PC-9 (cell line): ENCODE measurements at places on chromosomes 12 and 14.

DNA sequence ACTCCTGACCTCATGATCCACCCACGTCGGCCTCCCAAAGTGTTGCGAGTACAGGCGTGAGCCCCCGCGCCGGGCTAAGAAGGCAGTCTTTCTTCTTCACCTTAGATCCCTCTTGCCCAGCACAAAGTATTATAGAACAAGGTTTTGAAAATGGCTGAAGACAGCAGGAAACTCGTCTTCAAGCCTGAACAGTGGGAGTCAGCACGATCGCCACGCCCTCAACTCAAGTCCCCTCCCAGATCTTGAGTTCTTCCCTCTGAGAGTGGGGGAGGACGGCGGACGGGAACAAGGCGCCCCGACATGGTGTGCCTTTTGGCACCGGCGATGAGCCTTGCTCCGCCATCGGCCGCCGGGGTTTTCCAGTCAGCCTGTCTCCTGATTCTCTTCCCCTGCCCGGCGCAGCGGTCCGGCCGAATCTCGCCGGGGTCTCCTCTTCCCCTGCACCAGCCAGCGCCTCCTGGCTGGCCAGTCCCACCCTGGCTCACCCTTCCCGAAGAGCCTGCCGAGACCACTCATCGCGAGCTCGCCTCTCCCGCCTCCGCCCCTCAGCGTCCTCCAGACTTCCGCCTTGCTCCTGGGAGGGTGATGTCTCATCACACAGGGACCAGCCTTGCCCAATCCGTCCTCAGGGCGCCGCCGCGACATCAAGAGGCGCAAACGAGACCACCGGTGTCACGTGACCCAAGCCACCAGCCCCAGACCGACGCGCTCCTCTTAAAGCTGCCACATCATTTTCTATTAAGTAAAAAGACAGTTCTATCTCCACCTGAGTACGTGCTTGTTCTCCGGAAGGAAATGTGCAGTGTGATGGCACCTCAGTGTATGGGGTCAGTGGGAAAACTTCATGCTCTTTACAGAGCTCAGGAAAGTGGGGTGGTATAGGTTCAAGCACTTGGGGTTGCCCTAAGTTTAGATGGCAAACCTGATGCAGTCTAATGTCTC is at the start of gene CHMP4A:
CHMP4A (minus strand) TSS at position 565 of the 942 bp plus-strand sequence; CDS start at position 516, 49 bp downstream.
- peak within 1 kb of the TSS; percentile 75 for H3K4me3 ChIP-seq
- H3K36me3 ChIP-seq = no peaks in the 10 kb centered on the region
- H3K27ac ChIP-seq = peak within 1 kb of the TSS; percentile 88
- peak; percentile 91 for DNase-seq

GRCh38 chr12:52833922-52834726 is at the start of gene KRT79:
TSS of gene KRT79 (minus strand) at chr12:52834311. CDS start at chr12:52834260, 51 bp downstream.
- no peaks in the 10 kb centered on the region for H3K27me3 ChIP-seq
- H3K27ac ChIP-seq = no peak within 1 kb of the TSS
- no peak for DNase-seq
- no peaks in the 10 kb centered on the region for H3K36me3 ChIP-seq

- H3K27ac ChIP-seq = no peak overlapping the region
- H3K27me3 ChIP-seq = no peaks in the 10 kb centered on the region
- no peak overlapping the region for H3K4me3 ChIP-seq
- H3K36me3 ChIP-seq = no peaks in the 10 kb centered on the region
- no peaks in the 10 kb centered on the region for H3K4me1 ChIP-seq
These were observed 164.7 kb downstream of the VRK1 start for GRCh38 chr14:96961895-96962294.

DNA sequence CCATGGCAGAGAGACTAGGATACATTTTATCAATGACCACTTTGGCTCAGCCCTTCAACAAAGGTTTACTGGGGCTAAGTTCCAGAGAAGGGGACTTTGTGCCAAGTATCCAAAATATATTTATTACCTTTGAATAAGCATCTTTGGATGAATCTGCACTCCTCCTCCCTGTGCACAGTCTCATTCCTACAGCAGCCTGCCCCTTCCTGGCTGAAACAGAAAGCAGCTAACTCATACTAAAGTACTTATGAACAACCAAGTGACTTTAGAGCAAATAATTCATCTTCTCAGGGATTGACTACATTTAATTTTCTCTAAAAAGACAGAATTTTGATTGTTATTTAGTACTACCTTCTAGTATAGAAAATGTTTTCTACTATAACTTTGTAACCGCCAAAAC is 47.8 kb upstream of the ETV6 start:
- H3K36me3 ChIP-seq = no peaks in the 10 kb centered on the region
- no peak overlapping the region for H3K4me3 ChIP-seq
- DNase-seq = no peak
- no peaks in the 10 kb centered on the region for H3K27me3 ChIP-seq
- H3K4me1 ChIP-seq = no peaks in the 10 kb centered on the region

DNA sequence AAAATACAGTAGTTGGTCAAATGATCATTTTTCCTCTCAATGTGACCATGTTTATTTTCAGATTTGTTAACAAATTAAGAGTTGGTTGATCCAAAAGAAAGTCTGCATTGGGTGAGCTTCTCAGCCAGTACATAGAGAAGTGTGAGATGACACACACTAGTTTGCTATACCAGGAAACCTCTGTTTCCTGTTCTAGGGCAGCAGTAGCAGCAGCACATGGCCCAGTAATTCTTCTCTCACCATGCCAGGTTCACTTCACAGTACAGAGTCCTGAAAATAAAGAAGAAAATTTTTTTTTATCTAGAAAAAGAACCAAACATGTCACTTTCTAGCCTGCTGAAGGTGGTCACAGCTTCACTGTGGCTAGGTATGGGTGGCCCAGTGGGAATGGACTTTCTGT is 250.2 kb upstream of the OR4E1 start:
- peaks cover 7% of the 10 kb centered on the region; the same call in 1 of the 2 replicates for H3K4me1 ChIP-seq
- no peak overlapping the region for H3K27ac ChIP-seq
- no peak for DNase-seq
- H3K4me3 ChIP-seq = no peak overlapping the region
- H3K27me3 ChIP-seq = no peaks in the 10 kb centered on the region

GRCh38 chr14:70303545-70304293 is 55.8 kb downstream of the COX16 start:
- no peak for DNase-seq
- H3K27me3 ChIP-seq = peaks cover 63% of the 10 kb centered on the region
- H3K36me3 ChIP-seq = no peaks in the 10 kb centered on the region
- no peaks in the 10 kb centered on the region for H3K4me1 ChIP-seq
- no peak overlapping the region for H3K27ac ChIP-seq

DNA sequence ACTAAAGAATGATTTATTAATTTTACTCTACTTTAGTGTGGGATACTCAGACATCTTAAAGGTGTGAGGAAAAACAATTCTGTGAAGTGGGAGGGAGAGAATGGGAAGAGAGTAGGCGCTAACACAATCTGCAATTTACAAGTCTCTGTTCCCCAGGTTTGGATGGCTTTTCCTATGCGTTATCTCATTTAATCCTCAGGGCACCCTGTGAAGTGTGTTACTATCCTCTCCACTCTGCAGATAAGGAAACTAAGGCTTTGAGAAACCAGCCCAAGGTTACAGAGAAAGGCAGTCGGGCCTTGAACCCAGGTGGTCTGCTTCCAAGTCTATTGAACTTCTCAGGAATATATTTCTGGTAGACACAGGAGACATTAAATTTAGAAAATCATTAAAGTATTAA is 36.2 kb upstream of the TUBA1C start:
- H3K4me1 ChIP-seq = no peaks in the 10 kb centered on the region
- no peaks in the 10 kb centered on the region for H3K36me3 ChIP-seq
- DNase-seq = no peak
- H3K27ac ChIP-seq = no peak overlapping the region
- H3K4me3 ChIP-seq = no peak overlapping the region

DNA sequence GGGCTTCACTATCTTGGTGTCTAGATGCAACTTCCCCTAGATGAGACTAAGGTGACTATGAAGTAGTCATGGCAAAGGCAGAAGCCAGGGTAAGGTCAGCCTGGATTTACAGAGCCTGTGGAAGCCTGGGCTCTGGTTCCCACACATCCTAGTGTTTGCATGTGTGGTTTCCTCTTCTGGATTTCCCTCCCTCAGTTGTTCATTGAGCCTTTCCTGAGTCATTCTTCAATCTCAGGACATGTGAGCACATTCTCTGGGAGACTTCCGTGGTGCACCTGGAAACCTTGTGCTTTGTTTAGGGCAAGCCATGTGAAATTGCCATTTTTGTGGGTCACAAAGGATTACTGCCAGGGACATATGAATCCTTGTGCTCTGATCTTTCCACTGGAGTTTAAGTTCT is 236.6 kb downstream of the C12orf75 start:
- H3K36me3 ChIP-seq = no peaks in the 10 kb centered on the region
- no peaks in the 10 kb centered on the region for H3K27me3 ChIP-seq
- no peak overlapping the region for H3K27ac ChIP-seq

DNA sequence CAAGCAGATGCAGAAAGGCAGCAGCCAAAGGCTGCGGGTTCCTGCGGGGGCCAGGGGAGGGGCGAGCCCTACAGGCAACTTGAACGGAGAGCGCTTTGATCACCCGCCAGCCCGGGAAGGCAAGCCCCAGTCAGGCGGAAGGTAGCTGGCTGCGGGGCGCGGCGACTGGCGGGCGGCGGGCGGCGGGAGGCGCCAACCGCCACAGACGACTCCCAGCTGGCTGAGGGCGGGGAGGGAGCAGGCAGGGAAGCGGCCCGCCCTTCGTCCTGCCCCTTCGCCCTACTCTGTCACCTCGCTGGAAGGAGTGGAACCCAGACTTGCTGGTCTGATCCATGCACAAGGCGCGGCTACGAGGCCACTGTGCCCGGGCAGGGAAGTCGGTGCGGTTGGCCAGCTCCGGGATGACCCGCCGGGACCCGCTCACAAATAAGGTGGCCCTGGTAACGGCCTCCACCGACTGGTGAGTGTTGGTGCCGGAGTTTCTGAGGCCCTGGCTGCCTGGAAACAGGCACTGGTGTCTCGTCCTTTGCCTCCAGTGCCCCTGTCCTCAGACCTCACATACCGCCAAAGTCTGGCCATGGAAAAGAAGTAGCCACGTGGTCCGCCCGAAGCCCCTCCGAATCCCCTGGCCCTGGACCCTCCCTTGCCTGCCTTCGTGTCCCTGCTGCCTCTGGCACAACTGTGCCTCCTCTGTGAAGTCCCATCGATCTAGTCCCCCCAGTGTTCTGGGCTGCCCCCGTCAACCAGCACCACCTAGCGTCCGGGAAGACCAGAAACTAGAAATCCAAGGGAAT is 15.4 kb upstream of the CARMIL3 start:
- peak overlapping the region; percentile 62 for H3K4me3 ChIP-seq
- H3K27ac ChIP-seq = no peak overlapping the region
- no peaks in the 10 kb centered on the region for H3K36me3 ChIP-seq

GRCh38 chr12:108865169-108865568 is 7.8 kb upstream of the SSH1 start:
- H3K36me3 ChIP-seq = no peaks in the 10 kb centered on the region
- no peak overlapping the region for H3K27ac ChIP-seq
- no peak for DNase-seq
- H3K27me3 ChIP-seq = no peaks in the 10 kb centered on the region

- no peaks in the 10 kb centered on the region for H3K27me3 ChIP-seq
- H3K4me1 ChIP-seq = peaks cover 14% of the 10 kb centered on the region; the same call in 1 of the 2 replicates
- peak; percentile 42 for DNase-seq
- no peak overlapping the region for H3K4me3 ChIP-seq
- H3K36me3 ChIP-seq = peaks cover 26% of the 10 kb centered on the region
These were observed 16.4 kb downstream of the ARID2 start for GRCh38 chr12:45745861-45746277.

DNA sequence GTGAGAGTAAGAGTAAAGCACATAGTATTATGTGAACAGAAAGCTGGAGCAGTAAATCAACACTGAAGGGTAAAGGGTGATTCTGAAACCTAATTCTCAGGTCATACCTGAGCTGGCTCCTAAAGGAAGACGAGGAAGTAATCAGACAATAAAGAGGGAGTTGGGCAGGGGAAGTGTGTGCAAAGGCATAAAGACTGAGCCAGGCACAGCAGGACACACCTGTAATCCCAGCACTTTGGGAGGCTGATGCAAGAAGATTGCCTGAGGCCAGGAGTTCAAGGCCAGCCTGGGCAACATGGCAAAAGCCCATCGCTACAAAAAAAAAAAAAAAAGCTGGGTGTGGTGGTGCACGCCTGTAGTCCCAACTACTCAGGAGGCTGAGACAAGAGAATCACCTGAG is 9.6 kb downstream of the ARF3 start:
- H3K27me3 ChIP-seq = no peaks in the 10 kb centered on the region
- peaks cover 9% of the 10 kb centered on the region for H3K36me3 ChIP-seq
- no peak overlapping the region for H3K4me3 ChIP-seq
- H3K27ac ChIP-seq = peak overlapping the region; percentile 62
- H3K4me1 ChIP-seq = peaks cover 16% of the 10 kb centered on the region; the same call in 1 of the 2 replicates
- peak; percentile 54 for DNase-seq

- no peaks in the 10 kb centered on the region for H3K36me3 ChIP-seq
- no peak overlapping the region for H3K4me3 ChIP-seq
- H3K27ac ChIP-seq = no peak overlapping the region
- no peaks in the 10 kb centered on the region; the same call in 1 of the 2 replicates for H3K4me1 ChIP-seq
- DNase-seq = no peak
- H3K27me3 ChIP-seq = no peaks in the 10 kb centered on the region
These were observed 52.3 kb upstream of the BCL2L14 start for GRCh38 chr12:12018454-12018853.
